ENCODE measurements at places on chromosomes 7 and 10.

GRCh38 chr7:151927011-151927410 lies 29.2 kb upstream of the GALNTL5 start:
- DNase-seq, result no peak

- DNase-seq, result no peak
Observed at GRCh38 chr7:137768366-137768765, 78.4 kb downstream of the DGKI start.

- no peak for DNase-seq
Observed at GRCh38 chr7:77606562-77606961, 69.5 kb downstream of the PTPN12 start.

DNA sequence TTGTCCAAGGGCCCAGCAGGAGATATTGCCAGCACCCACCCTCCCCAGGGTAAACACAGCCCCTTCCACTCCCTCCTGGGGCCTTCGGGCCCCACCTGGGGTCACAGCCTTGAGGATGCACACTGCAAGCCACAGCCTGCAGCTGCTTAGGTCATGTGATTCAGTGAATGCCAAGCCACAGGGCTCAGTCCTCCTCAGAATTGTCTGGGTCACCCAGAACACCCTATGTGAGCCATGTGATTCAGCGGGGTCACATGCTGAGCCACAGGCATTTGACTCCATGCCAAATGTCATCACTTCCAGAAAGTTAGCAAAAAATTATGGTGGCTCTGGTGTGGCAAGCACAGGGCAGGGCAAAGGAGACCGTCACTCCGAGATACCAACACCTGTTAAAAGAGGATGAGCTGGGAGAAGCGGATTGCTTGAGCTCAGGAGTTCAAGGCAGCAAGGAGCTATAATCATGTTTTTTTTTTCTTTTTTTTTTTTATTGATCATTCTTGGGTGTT lies 17.2 kb upstream of the PSAP start:
- peak; percentile 39 for DNase-seq

DNA sequence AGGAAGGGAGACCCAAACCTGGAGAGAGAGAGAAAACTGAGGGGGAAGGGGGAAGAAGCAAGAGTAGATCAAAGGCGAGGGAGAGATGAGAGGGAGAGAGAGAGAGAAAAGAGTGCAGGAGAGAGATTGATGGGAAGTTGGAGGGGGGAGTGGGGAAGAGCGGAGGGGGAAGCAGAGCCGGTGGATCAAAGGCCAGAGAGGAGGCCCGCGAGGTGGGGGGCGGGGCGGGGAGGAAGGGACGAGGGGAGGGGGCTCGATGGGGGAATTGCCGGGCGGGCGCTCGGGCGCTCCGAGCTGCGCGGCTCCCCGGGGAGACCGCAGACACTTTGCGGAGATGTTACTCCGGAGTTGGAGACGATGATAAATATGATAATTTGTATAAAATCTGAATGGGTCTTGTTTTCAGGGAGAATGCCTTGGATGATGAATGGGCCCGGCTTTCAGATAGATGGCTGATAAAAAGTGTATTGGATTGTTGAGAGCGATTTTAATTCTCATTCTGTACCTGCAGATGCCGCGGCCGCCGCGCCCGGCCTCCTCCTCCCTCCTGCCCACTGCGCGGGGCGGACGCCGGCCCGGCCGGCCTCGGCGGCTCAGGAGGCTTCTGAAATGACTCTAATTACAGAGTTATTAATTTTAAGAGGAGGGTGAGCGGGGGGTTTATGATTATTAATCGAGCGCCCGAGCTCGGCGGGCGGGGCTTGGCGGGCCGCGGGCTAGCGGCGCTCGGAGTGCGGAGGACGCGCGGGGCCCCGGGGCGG lies 21.4 kb upstream of the PAX2 start:
- DNase-seq, result no peak

GRCh38 chr7:26508917-26509316 lies 217.3 kb downstream of the SNX10 start:
- no peak for DNase-seq

GRCh38 chr7:68176974-68177373 lies 1180.3 kb downstream of the TYW1 start:
- DNase-seq, result peak; percentile 60

- no peak for DNase-seq
Observed at GRCh38 chr7:79507131-79507530, 53.7 kb upstream of the MAGI2 start.

DNA sequence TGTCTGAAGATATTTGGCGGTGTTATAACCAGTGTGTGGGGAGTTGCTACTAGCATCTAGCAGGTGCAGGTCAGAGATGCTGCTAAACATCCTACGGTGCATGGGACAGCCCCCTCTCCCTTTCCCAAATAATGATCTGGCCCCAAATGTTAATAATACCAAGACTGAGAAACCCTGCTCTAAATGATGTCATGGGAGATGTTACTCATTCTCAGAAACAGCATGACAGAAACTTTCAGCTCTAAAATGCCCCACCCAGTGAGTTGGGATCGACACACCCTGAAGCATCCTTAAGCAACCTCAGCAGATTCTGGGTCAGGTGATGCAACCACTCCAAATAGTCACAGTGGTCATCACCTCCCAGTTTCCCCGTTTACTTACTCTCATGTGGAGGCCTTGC lies 108.8 kb upstream of the MPP7 start:
- DNase-seq, result no peak

GRCh38 chr10:14399641-14400040 lies 68.9 kb upstream of the FRMD4A start:
- DNase-seq, result no peak

DNA sequence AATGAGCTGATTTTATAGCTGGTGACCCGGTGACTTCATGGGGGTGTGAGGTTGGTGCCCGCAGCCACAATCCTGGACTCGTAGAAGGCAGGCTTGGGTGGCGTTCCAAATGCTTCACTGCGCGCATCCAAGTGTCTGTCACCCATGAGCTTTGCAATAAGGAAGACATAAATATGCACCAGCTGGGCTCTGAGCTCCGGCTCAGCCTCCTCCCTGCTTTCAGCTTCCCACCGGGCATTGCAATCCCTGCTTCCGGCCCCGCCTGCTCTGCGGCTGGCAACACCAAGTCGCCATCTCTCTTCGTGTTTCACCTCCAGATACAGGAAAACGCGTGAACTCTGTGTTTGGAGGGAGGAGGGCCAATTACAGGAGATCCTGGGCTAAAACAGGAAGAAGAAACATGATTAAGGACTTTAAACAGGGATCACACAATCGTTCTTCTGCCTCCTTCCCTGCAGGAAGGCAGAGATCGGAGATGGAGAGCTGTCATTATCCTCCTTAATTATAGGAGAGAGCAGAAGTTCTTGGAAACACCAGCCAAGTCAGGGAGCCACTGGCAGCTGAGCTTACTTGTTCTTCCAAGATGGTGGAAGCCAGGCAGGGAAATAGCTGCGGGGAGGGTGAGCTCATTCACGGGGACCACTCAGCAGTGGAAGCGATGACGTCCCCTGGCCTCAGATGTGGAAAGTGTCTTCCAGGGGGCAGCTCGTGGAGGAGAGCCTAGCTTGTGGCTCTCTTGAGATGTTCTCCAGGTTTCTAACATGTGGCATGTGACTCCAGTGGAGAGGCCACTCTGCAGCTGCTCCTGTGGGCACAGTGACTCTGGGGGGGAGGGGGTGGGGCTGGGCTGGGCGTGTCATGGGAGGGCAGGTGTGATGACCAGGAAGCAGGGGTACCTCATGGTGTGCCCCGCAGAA lies 134.9 kb downstream of the CAMK1D start:
- DNase-seq, result no peak

GRCh38 chr10:77590344-77591237 lies 47.0 kb downstream of the KCNMA1 start:
- no peak for DNase-seq

DNA sequence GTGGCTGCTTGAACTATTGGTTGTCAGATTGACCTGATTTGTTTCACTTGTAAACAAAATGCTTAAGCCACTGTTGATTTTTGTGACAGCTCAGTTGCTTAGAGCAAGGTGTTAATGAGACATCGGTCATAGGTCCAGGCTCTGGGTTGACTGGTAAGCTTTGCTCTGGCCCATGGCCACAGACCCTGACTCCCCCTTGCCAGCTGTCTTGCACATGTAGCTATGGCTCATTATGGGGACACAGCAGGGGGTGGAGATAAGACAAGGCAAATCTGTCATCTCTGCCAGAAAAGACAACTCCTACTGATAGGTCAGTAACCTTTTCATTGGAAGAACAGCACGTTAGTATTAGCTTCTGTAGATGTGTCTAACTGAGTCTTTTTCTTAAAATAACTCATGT lies 95.3 kb downstream of the KAT6B start:
- DNase-seq, result no peak

DNA sequence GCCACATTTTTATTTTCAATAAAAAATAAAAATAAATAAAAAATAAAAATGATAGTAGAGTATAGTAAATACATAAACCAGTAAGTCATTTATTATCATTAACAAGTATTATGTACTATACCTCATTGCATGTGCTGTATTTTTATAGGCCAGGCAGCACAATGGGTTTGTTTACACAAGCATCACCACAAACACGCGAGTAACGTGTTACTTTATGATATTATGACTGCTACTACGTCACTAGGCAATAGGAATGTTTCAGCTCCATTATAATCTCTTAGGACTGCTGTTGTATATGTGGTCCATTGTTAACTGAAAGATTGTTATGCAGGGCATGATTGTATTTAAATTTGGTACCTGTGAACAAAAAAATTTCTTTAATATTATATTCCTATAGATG lies 20.8 kb upstream of the SDHAF3 start:
- no peak for DNase-seq

GRCh38 chr7:135808206-135808605 lies 59.6 kb upstream of the FAM180A start:
- DNase-seq, result no peak
